ENCODE measurements at places on chromosomes 2 and 18.

DNA sequence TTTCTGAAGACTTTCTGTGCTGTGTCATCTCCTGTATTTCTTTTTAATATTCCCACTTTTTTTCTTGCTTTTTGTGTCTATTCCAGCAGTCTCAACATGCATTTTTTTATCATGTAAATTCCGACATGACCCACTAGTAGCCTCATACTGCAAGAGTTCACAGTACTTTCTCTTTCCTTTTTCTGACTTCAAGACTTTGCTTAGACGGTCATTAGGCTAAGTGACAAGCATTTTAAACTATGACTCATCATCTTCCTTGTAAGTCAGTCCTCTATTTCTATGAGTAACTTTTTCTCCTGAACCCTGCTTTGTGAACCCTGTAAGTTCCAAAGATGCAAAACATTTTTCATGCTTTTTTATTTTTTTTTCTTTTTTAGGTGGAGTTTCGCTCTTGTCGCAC, 381.2 kb downstream of the TXNL1 start:
- peak; percentile 5 for DNase-seq

DNA sequence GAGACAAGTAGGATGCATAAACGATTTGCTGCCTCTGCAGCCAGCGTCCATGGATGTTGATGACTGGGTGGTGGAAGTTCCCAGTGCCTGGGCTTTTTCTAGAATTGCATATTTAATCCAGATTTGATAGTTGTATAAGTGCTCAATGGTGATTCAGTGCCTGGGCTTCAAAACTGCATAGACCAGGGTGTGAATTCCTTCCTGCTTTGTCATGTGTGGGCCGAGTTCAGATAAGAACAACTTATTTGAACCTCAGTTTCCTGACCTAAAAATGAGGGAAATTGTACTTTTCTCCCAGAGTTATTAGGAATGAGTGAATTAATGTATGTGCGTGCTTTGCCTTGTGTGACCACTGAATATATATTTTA, 154.6 kb downstream of the WDSUB1 start:
- DNase-seq, result peak; percentile 60

- DNase-seq, result no peak
These were observed 124.8 kb upstream of the RMDN2 start for GRCh38 chr2:37800176-37800858.

DNA sequence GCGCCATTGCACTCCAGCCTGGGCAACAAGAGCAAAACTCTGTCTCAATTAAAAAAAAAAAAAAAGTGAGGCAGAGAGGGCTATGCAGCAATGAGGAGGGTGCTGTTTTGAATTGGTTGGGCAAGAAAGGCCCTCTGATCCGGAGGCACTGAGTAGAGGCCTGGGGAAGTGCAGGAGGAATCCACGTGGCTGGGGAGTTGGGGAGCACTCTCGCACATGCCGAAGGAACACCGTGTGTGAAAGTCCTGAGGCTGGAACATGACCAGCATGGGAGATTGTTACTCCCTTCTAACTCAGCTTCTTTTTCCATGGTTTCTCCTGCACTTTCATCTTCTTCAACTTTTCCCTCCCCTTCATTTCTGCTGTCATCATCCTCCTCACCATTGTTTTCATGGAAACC, 347.9 kb upstream of the HS6ST1 start:
- DNase-seq, result peak; percentile 4

DNA sequence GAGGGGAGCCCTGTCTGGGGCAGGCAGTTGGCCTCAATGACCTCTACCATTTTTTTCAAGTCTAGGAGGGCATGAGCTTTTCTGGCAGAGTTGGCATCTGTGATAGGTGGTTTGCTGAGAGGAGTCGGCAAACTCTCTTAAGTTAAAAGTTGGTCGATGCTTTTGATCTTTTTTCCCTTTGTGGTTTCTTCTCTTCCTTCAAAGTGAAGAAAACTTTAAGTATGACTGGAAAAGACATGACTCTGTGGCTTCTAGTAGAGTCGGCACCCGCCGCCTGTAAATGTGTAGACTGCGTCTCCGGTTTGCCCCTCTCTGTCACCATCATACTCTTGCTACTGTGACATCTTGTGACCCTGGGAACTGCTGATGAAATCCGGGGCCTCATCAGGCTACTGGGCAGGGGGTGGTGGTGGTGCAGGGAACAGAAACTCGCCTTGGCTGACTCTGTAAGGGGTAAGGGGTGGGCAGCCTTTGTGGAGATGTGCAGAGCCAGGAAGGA, 21.1 kb downstream of the INPP5D start:
- no peak for DNase-seq

All from urothelium cell line (cell line).